Right ventricle myocardium superior (tissue), 1 donor: ENCODE measurements at places on chromosomes 4 and X. TPM values are rescaled to one million over a fixed set of nuclear protein-coding genes. Genes with fewer than 3 reads are reported as not detected.

DNA sequence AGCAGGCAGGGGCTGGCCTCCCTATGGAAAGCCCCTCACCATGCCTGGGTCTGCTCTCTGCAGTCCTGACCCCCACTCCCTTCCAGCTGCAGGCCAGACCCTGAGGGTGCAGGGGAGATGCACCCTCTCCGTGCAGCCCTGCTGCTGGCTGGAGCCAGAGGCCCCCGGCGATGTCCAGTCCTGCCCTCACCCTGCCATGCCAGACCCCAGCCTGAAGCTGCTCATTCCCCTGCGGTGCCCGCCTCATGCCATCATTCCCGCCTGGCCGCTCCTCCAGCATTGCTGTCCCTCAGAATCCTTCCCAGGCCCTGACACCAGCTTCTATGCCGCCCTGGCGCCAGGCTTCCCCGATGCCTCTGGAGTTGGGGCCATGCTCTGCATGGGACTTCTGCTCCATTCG, 72.4 kb downstream of the SORCS2 start:
- DNase-seq = peak; percentile 15

- no peak for DNase-seq
Observed at GRCh38 chrX:125436855-125437254, 117.2 kb downstream of the TEX13C start.

GRCh38 chr4:86338989-86339388, 20.9 kb downstream of the MAPK10 start:
- DNase-seq = no peak

DNA sequence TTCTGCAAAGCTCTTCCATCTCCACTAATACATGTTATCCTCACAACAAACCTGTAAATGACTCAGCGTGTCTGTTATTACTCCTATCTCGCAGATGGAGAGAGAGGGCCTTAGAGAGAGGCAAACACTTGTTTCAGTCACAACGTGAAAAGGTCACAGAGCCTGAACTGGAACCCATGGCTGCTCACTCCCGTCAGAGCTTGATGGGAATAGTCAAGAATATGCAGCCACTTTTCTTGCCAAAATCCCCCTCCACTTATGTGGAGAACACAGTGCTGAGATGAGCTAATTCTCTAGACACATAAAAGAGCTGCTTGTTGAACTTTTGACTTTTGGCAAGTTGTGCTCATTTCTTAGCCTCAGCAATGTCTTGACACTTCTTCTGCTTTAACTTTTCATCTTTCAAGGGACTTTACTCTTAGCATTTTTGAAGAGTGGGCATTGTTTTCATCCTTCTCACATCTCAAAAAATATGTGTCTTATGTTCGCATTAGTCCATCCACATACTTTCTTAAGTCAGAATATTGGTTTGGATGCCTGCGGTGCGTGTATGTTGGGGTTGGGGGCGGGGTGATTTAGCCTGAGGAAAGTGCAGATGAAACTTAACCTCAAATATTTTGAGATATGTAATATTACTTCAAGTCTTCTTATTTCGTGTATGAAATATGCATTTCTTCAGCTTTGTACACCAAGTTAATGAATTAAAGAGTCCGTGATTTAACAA, 69.2 kb downstream of the SYNPO2 start:
- DNase-seq = no peak

DNA sequence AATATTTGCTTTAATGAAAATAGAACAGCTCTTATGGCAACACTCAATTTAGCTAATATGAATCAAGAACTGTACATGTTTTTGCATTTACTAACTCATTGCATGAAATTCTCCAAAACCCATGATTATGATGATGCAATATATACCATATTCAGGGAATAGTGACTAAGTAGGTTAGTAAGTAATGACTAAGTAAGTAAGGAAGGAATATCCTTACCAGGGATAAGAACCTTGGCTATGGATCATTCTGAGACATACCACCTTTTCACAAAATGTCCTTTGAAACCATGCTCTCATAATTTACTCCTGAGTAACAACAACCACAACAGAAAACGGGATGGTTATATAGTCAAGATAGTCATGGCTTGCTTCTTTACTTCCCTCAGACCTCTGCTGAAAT, 1513.0 kb downstream of the STIM2 start:
- DNase-seq = no peak

DNA sequence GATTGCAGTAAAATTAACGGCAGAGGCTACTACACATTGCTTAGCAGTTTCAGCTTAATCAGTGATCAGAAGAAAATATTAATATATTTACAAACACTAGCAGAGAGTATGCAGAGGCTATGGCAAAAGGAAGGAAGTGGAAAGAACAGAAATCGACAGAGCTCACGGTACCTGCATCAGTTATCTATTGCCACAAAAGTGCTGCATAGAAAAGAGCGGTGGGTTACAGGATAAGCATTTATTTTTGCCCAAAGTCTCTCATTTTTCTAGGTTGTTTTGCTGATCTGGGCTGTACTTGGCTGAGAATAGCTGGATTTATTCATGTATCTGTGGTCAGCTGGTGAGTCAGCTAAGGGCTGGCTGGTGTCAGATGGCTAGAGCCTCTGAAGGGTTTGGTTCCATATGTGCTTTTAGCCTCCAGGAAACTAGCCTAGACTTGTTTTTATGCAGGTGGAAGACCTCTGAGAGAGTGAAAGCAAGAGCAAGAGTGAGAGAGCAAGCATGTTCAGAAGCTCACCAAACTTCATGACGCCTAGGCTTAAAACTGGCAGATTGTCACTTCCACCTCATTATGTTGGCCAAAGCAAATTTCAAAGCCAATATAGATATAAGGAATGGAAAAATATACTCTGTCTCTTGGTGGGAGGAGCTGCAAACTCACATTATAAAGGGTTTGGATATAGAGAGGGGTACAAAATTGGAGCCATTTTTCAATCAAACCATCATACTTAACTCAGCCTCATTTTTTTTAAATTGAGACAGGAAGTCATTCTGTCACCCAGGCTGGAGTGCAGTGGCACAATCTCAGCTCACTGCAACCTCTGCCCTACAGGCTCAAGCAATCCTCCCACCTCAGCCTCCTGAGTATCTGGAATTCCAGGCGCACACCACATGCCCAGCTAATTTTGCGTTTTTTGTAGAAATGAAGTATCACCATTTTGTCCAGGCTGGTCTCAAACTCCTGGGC, 153.2 kb upstream of the RPL34 start:
- no peak for DNase-seq

- DNase-seq = no peak
Observed at GRCh38 chr4:88817740-88818139, 120.1 kb upstream of the NAP1L5 start.

DNA sequence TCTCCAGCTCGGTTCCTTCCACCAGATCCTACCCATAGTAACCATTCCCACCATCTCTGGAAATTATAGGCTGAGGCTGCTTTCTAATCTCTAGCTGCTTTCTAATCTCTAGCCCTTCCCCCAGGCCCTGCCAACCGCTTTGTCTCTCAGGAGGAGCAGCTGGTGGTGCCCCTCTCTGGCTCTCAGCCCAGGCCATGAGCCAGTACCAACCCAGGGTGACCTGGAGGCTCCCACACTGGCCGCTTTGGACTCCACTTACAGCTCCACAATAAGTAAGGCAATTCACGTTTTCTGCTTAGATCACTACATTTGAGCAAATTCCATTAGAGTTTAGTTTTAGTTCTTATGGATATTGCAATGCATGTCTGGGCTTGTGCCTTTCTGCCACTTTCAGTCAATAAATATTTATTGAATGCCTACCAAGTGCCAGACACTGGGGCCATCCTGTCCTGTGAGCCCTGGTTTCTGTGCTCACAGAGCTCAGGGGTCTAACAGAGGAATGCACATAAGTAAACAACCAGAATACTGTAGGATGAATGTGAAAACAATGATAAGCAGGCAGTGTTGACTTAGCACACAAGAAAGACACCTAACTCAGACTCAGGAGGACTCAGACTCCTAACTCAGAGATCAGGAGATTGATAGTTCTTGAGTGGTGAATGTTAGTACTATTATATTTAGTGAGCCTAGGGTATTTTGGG, 38.9 kb downstream of the SMC1A start:
- no peak for DNase-seq

GRCh38 chrX:101693476-101693875, 33.8 kb upstream of the ARMCX2 start:
- no peak for DNase-seq

GRCh38 chrX:3345281-3346191, 916 bp downstream of the MXRA5 start:
- peak; percentile 66 for DNase-seq

GRCh38 chr4:113978561-113979147, 793 bp downstream of the ARSJ start:
- DNase-seq = no peak

GRCh38 chr4:168221301-168221700, 97.3 kb downstream of the DDX60 start:
- DNase-seq = no peak

GRCh38 chrX:155535866-155536265, 76.9 kb downstream of the TMLHE start:
- no peak for DNase-seq

GRCh38 chr4:145937971-145938611, 532 bp downstream of the ZNF827 start:
- no peak for DNase-seq

- DNase-seq = no peak
Observed at GRCh38 chrX:78769946-78770345, 22.4 kb downstream of the LPAR4 start.

- DNase-seq = no peak
Observed at GRCh38 chr4:31141095-31141831, 421.1 kb downstream of the PCDH7 start.

- DNase-seq = no peak
Observed at GRCh38 chr4:124589786-124590185, 122.7 kb downstream of the ANKRD50 start.

- no peak for DNase-seq
Observed at GRCh38 chrX:24495700-24496099, 30.6 kb downstream of the PDK3 start.

- no peak for DNase-seq
Observed at GRCh38 chr4:101784957-101785356, 5.6 kb upstream of the BANK1 start.

DNA sequence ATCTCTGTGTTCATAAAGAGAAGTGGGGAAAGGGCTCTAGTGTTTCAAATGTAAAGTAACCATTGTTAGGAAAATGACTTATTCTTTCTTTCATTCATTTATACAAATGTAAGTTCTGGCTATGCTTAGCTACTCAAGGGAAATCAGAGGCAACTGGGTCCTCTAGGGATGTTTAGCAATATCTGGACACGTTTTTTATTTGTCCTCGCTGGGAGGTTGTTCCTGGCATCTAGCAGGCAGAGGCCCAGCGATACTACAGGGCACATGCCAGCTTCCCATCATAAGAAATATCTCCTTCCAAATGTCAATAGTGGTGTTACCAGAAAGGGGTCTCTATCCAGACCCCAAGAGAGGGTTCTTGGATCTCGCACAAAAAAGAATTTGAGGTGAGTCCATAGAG, 150.0 kb downstream of the VCX3A start:
- DNase-seq = no peak

DNA sequence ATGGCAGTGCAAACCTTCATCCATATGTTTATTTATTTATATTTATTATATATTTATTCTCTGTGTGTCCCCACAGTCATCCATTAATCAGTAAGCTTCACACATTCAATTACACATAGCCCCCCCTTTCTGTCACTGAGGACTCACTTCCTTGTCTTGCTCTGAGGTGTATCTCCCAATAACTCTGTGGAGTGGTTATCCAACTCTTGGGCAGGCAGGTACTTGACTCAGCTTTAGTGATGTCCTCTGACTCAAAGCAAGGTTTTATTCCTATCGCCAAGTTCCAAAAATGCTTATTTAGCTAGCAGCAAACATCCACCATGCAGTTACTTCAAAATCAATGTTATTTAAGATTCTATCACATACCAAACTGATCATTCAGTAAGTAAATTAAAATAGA, 25.2 kb upstream of the NDP start:
- DNase-seq = no peak

- DNase-seq = no peak
Observed at GRCh38 chr4:92528541-92528940, 224.8 kb downstream of the GRID2 start.

- DNase-seq = no peak
Observed at GRCh38 chrX:74784629-74785028, 140.6 kb downstream of the NEXMIF start.

DNA sequence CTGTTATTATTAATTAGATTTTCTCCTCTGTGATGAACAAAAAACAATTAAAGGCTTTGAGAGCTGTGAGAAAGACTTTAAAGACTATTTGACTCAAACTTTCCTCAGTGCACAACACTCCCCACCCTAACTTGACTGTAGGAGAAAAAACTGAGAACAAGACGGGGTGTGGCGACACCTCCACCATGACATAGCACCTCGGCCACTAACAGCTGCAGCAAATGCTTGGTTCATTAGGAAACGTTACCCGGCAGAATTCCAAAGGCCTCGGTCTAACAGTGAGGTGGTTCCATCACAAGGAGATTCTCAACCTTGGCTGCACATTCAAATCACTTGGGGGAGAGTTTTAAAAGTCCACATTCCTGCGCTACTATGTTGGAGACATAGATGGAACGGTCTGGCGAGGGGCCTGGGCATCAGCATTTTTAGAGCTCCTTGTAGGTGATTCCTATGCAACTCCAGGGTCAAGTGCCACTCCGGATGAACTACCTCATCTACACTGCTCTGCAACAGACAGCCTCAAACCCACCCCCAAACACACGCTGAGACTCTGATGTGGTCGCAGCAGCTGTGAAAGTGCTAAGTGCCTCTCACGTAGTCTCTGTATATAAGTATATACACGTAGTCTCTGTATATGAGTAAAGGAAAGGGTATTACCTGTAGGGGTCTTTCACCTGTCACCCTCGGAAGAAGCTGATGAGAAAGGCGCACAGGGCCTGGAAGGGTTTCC, 1.0 kb downstream of the FGFBP2 start:
- no peak for DNase-seq

GRCh38 chr4:117908306-117909207, 125.7 kb upstream of the NDST3 start:
- no peak for DNase-seq

GRCh38 chr4:71255976-71256375, 82.8 kb upstream of the SLC4A4 start:
- no peak for DNase-seq

DNA sequence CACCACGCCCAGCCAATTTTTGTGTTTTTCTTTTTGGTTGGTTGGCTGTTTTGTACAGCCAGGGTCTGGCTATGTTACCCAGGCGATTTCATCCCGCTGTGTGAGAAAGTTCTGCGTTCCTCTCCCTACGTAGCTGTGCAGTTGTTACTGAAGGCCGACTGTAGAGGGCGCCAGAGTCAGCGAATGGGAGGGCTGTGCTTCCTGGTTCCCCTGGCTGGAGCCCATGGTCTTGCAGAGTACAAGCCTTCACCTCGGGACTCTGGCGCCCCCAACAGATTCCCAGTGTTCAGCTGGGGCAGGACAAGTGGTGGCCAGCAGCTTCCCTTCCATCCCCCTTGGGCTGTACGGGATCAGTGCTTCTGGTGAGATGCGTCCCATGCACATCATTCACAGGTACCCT, 5.6 kb upstream of the CT45A1 start:
- no peak for DNase-seq

Gene DCHS2
- not detected for total RNA-seq

Gene TCEAL7
- 1.7 TPM for total RNA-seq

Gene ZC4H2
- 4.8 TPM for total RNA-seq

Gene MAGEA1
- not detected for total RNA-seq

Gene AFM
- total RNA-seq = not detected

Gene SPANXC
- not detected for total RNA-seq

Gene IBSP
- not detected for total RNA-seq

Gene SPANXD
- total RNA-seq = not detected

Gene USP17L12
- not detected for total RNA-seq

Gene F11
- total RNA-seq = 0.40 TPM

Gene DCAF8L2
- not detected for total RNA-seq

Gene OTC
- total RNA-seq = not detected

Gene MAGEA2
- not detected for total RNA-seq

Gene GATA1
- 0.13 TPM for total RNA-seq

Gene GUCY2F
- not detected for total RNA-seq

Gene SPRY1
- total RNA-seq = 37.3 TPM

Gene SERPINA7
- total RNA-seq = not detected

Gene PAGE2
- not detected for total RNA-seq
